ENCODE measurements at places on chromosomes 2 and 18. TPM values are rescaled to one million over a fixed set of nuclear protein-coding genes. Genes with fewer than 3 reads are reported as not detected.

The SCN9A gene
- polyA plus RNA-seq: 2.7 TPM

The SPIRE1 gene
- polyA plus RNA-seq: 35.1 TPM

The PAX8 gene
- 345 TPM for polyA plus RNA-seq

The SP9 gene
- polyA plus RNA-seq: not detected

The MOCOS gene
- polyA plus RNA-seq: 1.1 TPM

The CPLX4 gene
- polyA plus RNA-seq: 0.20 TPM

The MTX2 gene
- polyA plus RNA-seq: 94.3 TPM

The ACMSD gene
- 41.7 TPM for polyA plus RNA-seq

The FBLN7 gene
- polyA plus RNA-seq: 16.3 TPM

The ZNF385B gene
- polyA plus RNA-seq: 11.6 TPM

The FASTKD2 gene
- 37.5 TPM for polyA plus RNA-seq

The CRYBA2 gene
- not detected for polyA plus RNA-seq

GRCh38 chr2:195620501-195620900, 36.5 kb upstream of the SLC39A10 start:
- DNase-seq: no peak

- DNase-seq: no peak
Observed at GRCh38 chr2:174025271-174026121, 60.3 kb upstream of the SP3 start.

- no peak for DNase-seq
Observed at GRCh38 chr2:96089356-96090195, 26.8 kb downstream of the ADRA2B start.

- DNase-seq: no peak
Observed at GRCh38 chr2:122003196-122003940, 247.9 kb downstream of the TSN start.

DNA sequence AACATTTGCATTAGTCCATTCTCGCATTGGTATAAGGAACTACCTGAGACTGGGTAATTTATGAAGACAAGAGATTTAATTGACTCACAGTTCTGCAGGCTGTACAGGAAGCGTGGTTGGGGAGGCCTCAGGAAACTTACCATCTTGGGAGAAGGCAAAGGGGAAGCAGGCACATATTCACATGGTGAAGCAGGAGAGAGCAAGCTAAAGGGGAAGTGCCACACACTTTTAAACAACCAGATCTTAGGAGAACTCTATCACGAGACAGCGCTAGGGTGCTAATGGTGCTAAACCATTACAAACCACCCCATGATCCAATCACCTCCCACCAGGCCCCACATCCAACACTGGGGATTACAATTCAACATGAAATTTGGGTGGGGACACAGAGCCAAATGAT, 201.7 kb upstream of the MGAT5 start:
- DNase-seq: no peak

DNA sequence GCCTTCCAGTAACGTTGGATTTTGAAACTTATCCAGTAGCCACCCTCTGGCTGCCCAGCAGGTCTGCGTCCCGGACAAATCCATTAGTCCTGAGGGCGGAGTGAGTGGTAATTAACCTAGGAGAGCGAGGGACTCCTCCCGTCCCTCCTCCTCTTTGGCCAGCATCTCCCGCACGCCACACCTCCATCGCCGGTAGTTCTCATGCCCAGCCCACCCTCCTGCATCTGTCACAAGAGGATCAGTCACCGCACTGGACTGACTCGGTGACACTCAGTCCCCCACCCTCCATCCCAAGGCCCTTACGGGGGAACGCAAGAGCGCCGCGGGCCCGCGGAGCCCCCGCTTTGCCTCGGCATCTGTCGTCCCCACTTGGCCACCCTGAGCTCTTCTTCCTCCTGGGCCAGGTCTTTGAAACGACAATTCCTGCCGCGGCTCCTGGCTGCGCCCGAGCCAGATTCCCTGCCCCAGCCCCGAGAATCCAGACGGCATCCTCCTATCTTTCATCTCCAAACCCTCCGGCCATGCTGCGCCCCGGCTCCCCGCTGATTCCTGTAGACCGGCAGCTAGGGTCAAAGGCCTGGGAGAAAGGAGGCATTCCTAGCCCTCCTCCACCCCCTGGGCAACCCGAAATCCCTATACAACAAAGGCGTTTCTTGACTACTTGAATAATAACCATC, 77.5 kb downstream of the EIF2AK3 start:
- no peak for DNase-seq

GRCh38 chr2:146305164-146305563, 1539.7 kb upstream of the ACVR2A start:
- no peak for DNase-seq

GRCh38 chr2:28593160-28593755, 97.4 kb downstream of the PLB1 start:
- no peak for DNase-seq

GRCh38 chr18:64234321-64234720, 85.4 kb upstream of the LINC00305 start:
- DNase-seq: no peak

DNA sequence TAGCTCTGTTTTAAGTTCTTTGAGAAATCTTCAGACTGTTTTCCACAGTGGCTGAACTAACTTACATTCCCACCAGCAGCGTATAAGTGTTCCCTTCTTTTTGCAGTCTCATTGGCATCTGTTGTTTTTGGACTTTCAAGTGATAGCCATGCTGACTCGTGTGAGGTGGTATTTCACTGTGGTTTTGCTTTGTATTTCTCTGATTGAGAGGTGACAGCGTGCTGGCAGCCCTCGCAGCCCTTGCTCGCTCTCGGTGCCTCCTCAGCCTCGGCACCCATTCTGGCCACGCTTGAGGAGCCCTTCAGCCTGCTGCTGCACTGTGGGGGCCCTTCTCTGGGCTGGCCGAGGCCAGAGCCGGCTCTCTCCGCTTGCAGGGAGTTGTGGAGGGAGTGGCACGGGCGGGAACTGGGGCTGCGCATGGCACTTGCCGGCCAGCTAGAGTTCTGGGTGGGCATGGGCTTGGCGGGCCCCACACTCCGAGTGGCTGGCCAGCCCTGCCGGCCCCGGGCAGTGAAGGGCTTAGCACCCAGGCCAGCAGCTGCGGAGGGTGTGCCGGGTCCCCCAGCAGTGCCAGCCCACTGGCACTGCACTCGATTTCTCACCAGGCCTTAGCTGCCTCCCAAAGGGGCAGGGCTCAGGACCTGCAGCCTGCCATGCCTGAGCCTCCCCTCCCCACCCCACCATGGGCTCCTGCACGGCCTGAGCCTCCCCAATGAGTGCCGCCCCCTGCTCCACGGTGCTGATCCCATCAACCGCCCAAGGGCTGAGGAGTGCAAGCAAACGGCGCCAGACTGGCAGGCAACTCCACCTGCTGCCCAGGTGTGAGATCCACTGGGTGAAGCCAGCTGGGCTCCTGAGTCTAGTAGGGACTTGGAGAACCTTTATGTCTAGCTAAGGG, 151.8 kb downstream of the IRS1 start:
- no peak for DNase-seq

DNA sequence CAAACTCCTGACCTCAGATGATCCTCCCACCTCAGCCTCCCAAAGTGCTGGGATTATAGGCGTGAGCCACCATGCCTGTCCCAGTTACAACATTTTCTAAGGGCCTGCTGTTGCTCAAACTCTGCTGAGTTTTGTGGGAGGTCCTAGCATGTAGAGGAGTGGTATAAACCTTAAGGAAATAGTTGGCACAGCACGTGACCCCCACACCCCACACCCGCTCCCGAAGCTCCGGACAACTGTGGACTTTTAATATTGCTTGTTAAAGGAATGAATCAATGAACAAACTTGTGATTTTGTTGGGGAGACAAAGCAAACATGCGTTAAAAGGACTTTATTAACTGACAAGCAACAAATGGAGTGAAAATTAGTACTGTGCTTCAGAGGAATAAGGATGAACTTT, 137.8 kb upstream of the GATA6 start:
- DNase-seq: no peak

DNA sequence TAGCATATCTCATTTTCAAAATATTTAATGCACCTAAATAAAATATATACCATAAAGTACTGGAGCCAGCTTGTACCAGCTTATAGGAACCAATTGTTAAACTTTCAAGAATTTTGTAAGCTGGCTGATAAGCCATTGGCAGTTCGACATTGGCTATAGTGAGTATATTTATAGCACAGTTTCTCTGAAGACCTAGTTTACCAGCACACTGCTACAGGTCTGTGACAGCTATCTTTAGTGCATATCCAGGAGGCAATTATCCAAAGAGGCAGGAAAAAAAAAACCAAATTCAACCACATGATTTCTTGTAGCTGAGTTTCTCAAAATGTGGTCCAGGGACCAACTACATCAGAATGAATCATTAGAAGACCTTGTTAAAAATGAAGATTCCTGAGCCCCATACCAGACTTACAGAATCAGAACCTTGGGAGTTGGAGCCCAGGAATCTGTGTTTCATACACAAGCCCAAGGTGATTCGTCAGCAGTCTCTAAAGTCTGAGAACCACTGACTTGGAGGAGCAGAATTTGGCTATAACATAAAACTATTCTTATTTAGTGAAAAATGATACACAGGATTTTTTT, 279.0 kb upstream of the NRP2 start:
- no peak for DNase-seq

GRCh38 chr2:212922701-212923100, 228.7 kb downstream of the IKZF2 start:
- no peak for DNase-seq

DNA sequence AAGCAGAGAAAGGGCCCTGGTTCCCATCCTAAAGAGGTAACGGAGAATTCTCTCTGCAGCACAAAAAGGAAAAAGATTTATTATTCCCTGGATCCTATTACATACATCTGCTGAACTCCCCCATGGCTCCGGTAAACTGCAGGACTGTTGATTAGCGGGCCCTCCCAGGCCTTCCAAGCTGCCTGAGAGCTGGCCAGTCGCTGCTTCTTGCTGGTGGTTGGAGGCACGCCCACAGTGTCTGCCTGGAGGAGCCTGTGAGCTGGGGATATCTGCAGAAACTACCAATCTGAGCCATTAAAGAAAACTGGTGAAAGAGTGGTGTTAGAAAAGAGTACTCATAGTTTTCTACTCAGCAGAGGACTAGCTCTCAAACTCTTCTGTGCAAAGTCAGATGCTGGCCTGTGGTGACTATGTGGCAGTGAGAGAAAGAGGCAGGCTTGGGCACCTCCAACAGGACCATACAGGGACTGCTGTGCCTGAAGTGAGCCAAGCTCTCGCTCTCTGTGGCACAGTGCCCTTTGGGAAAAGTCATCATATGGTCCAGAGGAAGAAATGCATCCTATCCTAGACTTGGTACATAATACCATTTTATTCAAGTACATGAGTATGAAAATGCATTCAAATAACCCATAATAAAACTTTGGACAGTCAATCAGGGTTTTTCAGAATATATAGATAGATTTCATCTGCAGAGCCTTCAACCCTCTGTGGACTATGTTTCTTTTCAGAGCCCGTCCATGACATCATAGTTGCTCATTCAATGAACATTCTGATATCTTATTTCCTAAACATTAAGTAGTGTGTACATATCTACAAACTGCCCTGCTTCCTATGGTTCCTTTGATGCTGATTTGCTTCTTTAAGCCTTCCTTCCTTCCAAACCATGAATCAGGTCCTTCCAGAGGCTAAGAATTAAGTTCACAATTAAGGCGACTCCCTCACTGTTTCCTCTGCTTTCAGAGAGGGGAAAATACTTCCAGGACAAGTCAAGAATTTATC, 242.0 kb upstream of the LYPD1 start:
- DNase-seq: peak; percentile 53

DNA sequence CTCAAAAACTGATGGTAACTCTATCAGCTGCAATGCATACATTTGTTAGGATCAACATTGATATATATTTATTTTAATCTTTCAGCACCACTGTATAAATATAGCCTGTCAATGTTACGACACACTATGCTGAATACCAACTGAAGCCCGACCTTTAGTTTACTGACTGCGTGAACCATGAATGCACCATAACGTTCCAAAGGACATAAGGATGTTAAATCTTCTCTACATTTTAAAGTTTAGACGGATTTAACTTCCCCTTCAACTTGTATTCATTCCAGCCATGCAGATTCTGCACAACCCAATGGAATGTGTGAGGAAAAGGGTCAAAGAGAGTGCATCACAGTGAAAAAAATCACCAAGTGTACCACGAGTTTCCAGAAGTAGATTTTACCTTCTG, 489.5 kb downstream of the IRS1 start:
- peak; percentile 24 for DNase-seq

- DNase-seq: no peak
Observed at GRCh38 chr2:145302451-145302850, 782.5 kb upstream of the ZEB2 start.

DNA sequence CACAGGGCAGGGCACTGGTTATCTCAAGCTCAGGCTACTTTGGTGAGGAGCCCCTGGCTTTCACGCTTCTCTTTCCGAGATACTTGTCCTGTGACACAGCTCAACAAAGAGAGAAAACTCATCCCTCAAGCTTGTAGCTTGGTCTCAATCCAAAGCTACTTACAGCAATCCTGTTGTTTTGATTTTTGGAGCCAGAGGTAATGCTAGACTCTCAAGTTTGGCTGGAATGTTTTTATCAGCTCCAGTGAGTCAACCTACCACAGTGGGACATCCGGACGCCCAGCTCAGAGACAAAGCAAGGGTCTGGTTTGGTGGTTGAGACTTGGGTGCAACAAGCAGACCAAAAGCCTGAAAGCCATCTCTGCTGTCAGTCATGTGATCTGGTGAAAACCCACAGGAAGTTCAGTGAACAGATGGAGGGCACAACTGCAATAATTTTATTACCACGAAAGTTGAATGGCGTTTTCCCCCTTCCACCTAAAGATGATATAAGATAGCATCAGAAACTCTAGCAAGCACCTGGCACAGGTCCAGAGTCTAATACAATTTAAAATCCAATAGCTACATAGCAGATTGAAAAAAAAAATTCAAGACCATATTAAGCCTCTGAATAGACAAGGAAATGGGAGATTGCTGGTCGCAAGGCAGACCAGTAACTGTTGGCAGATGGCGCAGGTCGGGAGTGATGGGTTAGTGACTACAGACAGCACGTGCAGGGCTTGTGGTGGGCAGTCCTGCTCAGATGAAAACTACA, 102.3 kb upstream of the SMAD7 start:
- DNase-seq: no peak

DNA sequence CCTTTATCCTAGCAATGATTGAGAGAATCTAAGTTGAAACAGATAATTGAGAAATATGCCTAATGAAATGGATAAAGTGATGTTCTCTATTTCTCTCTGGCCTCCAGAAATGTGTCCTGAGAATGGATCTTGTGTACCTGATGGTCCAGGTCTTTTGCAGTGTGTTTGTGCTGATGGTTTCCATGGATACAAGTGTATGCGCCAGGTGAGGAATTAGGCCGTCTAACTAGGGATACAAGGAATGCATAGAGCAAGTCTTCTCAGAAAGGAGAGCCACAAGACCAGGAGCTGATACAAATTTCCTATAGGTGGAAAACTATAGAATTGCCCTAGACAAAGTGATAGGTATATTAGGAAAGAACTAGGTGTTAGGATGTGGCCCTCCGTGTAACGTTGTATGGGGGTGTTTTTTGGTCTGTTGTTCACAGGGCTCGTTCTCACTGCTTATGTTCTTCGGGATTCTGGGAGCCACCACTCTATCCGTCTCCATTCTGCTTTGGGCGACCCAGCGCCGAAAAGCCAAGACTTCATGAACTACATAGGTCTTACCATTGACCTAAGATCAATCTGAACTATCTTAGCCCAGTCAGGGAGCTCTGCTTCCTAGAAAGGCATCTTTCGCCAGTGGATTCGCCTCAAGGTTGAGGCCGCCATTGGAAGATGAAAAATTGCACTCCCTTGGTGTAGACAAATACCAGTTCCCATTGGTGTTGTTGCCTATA, 592 bp upstream of the CAD start:
- no peak for DNase-seq

GRCh38 chr2:174477759-174478158, 9.1 kb downstream of the GPR155 start:
- DNase-seq: no peak

GRCh38 chr2:127351603-127352002, 36.2 kb downstream of the MAP3K2 start:
- DNase-seq: no peak

Measured in right renal pelvis (tissue), 4 donors.